GM18507 (cell line): ENCODE measurements at places on chromosomes 1 and 21.

DNA sequence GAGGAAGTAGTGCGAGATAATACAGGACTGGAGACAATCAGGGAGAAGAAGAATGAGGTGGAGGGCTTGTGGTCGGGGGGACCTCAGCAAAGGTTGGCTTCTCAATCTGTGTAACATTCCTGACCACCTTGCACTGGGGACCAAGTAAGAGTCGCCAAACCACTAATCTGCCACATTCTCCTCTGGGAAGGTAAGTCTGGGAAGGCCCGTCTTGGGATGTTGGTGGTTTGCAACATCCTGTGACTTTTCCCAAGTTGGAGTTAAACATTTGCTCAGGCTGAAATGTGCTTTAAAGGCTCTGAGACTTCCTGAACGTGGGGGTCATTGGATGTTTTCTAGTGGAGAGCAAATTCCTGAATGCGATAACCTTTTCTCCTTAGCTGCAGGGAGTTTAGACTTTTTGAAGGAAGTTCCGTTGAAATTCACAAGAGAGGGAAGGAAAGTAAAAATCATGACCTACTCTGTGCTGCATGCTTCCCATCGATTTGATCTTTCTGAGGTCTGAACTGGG is 325.9 kb downstream of the RPS6KC1 start:
- DNase-seq = no peak

GRCh38 chr1:66769512-66770229 is 17.4 kb downstream of the DYNLT5 start:
- DNase-seq = no peak

- DNase-seq = no peak
Observed at GRCh38 chr1:205315008-205315618, 6.4 kb downstream of the NUAK2 start.

GRCh38 chr1:245651093-245651492 is 496.3 kb downstream of the KIF26B start:
- no peak for DNase-seq

- no peak for DNase-seq
Observed at GRCh38 chr1:201006450-201006849, 17.1 kb downstream of the KIF21B start.
